Stimulated activated CD4-positive, alpha-beta T cell treated with anti-CD3 and anti-CD28 coated beads, Interleukin-1b, Interleukin-23, amount 100 ng/mL, for 1 hour (primary cell): ENCODE measurements at places on chromosomes 12 and 14.

GRCh38 chr12:7129287-7129871 lies 690 bp upstream of the RBP5 start:
- no peak for DNase-seq

- DNase-seq: no peak
Measured at GRCh38 chr12:46453428-46453827, 80.9 kb upstream of the SLC38A2 start.

GRCh38 chr12:116194935-116195431 lies 82.5 kb downstream of the MED13L start:
- peak; percentile 20 for DNase-seq

- DNase-seq: no peak
Measured at GRCh38 chr14:96928779-96929380, 131.7 kb downstream of the VRK1 start.

- no peak for DNase-seq
Measured at GRCh38 chr12:40017488-40017887, 88.4 kb downstream of the SLC2A13 start.

- DNase-seq: no peak
Measured at GRCh38 chr14:32074887-32075572, 2.1 kb upstream of the ARHGAP5 start.

GRCh38 chr12:51471111-51471864 lies 46.7 kb downstream of the SLC4A8 start:
- no peak for DNase-seq

DNA sequence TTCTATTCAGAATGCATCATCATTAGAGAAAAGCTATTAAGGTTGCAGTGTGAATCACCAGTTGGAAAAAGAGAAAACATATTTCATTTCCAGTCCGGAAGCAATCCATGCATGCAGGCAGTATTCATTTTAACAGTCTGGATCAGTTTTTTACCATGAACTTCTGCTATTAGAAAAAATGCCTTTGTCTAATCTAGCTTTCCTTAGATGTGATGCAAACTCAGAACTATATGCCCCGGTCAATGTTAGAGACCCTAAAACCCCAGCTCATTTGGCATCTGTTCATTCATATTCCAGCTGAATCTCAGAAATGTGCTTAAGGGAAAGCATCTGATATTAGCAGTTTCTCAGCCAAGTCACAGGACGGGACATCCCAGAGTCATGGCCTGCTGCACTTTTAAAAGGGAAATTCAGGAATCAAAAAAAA lies 8.5 kb downstream of the IRAK3 start:
- DNase-seq: no peak

GRCh38 chr12:84694116-84694515 lies 218.5 kb downstream of the SLC6A15 start:
- no peak for DNase-seq

GRCh38 chr14:35952584-35952983 lies 126.4 kb downstream of the BRMS1L start:
- no peak for DNase-seq

- DNase-seq: no peak
Measured at GRCh38 chr14:69443296-69443805, 41.2 kb upstream of the PLEKHD1 start.

GRCh38 chr12:127295630-127296029 lies 971.3 kb upstream of the TMEM132C start:
- no peak for DNase-seq

- DNase-seq: no peak
Measured at GRCh38 chr14:56224691-56225681, 106.8 kb downstream of the PELI2 start.

- DNase-seq: no peak
Measured at GRCh38 chr12:70842942-70843341, 77.6 kb downstream of the PTPRR start.

GRCh38 chr12:57719777-57720605 lies 18.6 kb downstream of the AGAP2 start:
- no peak for DNase-seq

GRCh38 chr12:4663971-4664505 lies 15.1 kb downstream of the NDUFA9 start:
- DNase-seq: no peak

DNA sequence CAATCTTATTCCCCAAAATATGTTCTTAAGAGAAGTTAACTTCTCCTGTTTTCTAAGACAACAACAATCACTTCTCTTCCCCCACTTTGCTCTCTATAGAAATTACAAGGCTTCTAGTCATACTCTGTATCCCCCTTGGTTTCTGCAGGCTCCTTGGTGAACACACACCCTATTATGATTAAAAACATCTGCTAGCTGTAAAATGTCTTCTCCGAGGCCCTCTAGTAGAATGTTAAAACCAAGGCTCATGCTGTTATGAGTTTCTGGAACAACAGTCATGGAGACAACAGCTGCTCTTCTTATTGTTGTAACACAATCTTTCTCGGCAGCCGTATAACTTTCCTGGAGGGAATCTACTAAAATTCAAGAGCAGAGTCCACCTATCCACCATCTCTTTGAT lies 397.5 kb upstream of the CCDC196 start:
- DNase-seq: no peak

GRCh38 chr12:82149045-82149444 lies 209.1 kb downstream of the CCDC59 start:
- no peak for DNase-seq

DNA sequence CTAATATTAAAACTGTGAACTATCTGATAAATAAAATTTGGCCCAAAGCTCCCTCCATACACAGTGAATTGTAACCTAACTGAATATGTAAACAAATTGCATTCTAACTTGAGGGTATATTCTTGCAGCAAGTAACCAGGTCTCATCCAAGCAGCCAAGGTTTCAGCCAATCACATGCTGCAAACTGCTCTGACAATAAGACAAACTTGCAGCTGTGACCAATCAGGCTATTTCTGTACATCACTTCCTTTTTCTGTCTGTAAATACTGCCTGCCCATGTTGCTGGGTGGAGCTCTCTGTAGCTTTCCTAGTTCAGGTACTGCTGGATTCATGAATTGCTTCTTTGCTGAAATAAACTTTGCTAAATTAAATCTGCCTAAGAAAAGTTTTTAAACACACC lies 499.0 kb downstream of the GALC start:
- no peak for DNase-seq

GRCh38 chr12:66684222-66684621 lies 5.3 kb upstream of the GRIP1 start:
- DNase-seq: no peak

DNA sequence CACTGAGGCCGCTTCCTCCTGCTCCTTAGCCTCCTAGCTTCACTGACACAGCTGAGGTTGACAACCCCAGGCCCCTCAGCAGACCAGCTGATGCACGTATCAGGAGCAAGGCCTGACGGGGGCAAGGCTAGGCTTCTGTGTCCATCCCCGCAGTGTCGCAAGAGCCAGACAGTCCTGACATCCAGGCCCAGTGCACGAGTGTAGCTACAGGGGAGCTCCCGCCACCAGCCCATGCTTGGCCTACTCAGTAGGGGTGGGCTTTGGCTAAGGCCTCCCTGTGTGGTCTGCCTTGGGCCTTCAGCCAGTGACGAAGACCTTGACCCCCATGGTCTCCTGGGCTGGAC lies 179.1 kb downstream of the DPF3 start:
- DNase-seq: no peak

GRCh38 chr14:69572841-69573135 lies 1.9 kb downstream of the CCDC177 start:
- DNase-seq: no peak

DNA sequence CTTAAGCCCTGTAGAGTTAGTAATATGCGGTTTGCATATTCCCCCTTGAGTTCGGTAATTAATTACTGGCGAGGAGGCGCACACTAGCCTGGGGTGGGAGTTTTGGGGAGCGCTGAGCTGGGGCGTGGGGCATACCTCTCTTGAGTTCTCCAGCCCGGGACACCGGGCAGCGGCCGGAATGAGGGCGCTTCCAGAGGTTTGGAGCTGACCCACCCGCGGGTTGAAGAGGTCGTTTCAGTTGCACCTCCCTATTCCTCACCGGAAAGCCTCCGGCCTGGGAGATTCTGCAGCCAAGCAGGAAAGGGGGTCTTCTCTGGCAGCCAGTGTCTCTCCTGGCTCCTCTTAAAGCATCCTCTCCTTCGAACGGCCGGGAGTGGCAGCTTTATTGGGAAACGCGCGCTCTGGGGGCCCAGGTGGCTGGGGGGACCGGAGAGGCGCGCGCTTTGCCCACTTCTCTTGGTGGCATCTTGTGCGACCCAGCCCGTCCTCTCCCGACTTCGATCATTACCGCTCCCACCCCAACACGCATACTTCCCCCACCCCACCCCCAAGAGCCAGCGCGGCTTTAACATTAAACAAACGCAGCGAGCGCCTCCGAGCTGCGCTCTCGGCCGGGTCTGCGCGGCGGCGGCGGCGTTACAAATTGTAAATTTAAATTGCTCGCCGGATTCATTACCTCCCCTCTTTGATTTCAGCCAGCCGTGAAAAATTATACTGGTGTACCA lies 3.9 kb upstream of the LHX5 start:
- DNase-seq: no peak

DNA sequence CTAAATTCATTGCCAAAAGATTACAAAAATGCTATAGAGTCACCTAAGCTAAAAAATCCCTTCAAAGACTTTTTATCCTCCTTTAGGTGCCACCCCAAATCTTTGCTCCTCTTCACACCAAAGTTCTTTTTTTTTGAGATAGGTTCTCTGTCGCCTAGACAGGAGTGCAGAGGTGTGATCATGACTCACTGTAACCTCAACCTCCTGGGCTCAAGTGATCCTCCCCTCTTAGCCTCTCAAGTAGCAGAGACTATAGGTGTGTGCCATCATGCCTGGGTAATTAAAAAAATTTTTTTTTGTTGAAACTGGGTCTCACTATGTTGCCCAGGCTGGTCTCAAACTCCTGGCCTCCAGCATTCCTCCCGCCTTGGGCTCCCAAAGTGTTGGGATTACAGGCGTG lies 47.9 kb downstream of the WDHD1 start:
- DNase-seq: no peak

- DNase-seq: no peak
Measured at GRCh38 chr14:98593361-98593761, 678.6 kb downstream of the BCL11B start.

GRCh38 chr14:99274346-99275221 lies 2.6 kb upstream of the BCL11B start:
- DNase-seq: no peak

DNA sequence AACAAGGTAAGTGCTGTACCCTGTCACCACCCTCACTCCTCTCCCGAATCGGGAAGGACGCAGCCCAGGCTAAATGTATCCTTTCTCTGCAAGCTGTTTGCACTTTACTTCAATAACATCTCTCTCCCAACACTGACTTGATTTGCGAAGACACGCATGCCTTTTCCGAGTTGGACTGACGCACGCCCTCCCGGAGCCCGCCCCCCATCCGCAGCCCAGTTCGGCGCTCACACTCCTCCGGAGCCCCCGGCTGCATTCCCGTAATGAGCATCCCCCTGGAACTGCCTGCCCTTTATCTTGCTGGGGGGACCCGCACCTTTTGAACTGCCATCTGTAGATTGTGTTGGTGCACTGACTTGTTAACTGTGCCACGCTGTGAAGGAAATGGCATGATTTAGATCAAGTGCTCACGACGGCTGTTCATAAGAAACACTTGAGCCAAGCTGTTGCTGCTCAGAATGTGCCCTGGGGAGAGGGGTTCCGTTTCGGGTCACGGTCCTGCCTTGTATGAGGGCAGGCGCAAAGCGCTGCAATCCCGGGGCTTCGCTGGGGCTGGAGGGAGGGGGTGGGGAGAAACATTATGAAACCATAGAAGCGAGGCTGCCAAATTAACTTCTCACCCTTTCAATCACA lies 176.6 kb upstream of the CDKN3 start:
- no peak for DNase-seq

GRCh38 chr12:114735680-114736374 lies 51.9 kb upstream of the TBX3 start:
- no peak for DNase-seq

- no peak for DNase-seq
Measured at GRCh38 chr12:26164118-26164517, 31.3 kb upstream of the SSPN start.

DNA sequence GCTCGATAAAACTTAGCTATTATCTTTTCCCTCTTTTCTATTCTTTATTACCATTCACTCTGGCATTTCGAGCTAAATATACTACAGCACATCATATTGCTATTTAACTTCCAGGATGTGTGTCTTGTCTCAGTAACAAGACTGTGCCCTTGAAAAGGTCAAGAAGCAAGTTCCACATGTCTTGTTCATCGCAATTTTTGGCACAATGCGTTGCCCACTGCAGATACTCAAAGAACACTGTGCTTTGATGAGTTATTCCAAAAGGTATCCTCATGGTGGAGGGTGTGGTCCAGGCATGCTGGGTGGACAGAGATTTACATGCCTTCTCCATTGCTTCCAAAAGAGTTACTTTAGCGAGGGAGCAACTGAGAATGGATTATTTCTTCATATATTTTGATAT lies 6.6 kb downstream of the E2F7 start:
- no peak for DNase-seq

DNA sequence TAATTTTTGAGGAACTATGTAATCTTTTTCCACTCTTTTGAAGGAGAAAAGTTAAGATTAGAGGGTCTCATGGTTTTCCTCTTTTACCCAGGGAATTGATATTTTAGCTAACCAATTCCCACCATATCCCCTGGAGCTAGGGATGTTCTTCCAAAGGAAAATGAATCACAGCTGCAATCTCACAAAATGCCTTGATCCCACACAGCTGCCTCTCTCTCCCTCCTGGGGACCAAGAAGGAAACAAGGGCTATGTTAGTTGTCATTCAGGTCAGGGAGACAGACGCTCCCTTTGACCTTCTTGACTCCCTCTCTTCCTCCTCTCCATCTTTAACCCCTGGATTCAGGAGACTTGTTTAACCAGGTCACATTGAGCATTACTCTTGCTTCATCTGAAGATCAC lies 9.5 kb downstream of the DCN start:
- DNase-seq: no peak

GRCh38 chr12:24487606-24488005 lies 461.3 kb downstream of the BCAT1 start:
- no peak for DNase-seq

- DNase-seq: peak; percentile 14
Measured at GRCh38 chr12:122336015-122336946, 70.0 kb upstream of the VPS33A start.

GRCh38 chr12:82299319-82300025 lies 58.7 kb downstream of the CCDC59 start:
- DNase-seq: no peak

DNA sequence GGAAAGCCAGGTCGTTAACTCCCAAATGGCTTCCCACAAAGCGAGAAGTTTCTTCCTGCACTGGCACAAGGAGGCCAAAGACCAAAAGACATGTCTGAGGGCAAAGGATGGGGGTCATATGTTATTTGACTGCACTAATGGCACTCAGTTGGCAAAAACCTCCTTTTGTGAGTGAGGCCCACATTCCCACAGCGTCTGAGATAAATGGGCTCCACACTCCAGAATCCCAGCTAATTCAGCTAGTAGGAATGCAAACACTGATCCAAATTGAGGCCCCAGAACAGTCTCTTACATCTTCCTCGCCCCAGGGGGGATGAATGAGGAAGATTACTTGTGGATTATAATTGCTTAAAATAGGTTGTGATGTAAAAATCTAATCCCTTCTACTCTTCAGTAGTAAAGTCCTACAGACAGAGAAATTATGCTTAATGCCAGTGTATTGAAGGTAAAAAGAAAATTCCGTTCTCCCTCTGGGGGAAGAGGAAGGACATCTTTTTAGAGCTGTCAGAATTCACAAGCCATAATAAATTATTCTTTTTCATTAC lies 86.4 kb upstream of the PIWIL1 start:
- no peak for DNase-seq

GRCh38 chr12:47778881-47779280 lies 5.8 kb downstream of the SLC48A1 start:
- DNase-seq: no peak
